HEK293T (cell line): ENCODE measurements at places on chromosomes 3 and 15.

GRCh38 chr3:190444576-190445145 lies 5.0 kb downstream of the TMEM207 start:
- no peak for DNase-seq

DNA sequence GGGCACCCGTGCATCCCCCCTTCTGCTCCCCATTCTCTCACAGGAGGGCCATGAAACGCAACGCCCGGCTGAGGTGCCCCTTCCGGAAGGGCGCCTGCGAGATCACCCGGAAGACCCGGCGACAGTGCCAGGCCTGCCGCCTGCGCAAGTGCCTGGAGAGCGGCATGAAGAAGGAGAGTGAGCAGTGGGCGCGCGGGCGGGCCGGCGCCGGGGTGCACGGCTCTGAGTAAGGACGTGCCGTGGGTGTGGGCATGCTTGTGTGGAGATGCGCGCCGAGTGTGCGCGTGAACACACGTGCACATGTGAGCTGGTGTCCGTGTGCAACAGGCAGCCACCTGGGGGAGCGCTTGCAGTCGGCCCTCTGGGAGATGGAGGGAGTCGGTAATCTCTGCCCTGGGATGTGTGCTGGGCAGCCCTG lies 28.1 kb downstream of the NR1I2 start:
- DNase-seq, result no peak

GRCh38 chr15:60941448-60941847 lies 287.7 kb downstream of the RORA start:
- no peak for DNase-seq

- no peak for DNase-seq
These were observed 13.8 kb downstream of the GRAMD2A start for GRCh38 chr15:72183781-72184164.

DNA sequence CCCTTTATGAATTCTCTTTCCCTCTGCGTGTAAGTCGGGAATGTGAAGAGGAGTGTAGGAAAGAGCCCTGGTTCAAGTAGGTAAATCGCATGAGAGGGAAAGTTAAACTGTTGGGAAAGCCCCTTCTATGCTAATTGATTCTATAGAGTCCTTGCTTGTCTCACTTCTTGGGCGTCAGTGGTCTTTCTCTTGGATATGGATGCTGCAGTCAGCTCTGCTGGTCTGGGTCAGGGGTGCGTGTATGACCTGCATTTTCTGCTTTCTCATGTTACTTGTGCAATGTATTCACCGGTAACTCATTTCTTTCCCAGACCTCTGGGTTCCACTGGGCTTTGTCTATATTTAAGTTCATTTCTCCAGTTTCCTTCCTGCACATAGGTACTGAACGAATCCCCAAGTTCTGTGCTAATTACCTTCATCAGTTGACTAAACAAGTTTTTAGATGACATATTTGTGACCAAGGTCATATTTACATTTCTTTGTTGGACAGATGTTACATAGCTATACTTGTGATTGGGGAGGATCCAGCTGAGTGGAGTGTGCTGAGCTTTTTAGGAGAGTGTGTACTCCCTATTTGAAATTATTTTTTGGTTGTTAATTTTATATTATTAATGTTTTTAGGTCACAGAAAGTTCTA lies 1.4 kb downstream of the SETD5 start:
- DNase-seq, result no peak

GRCh38 chr15:78272316-78272715 lies 8.0 kb downstream of the DNAJA4 start:
- no peak for DNase-seq

GRCh38 chr3:108780235-108780634 lies 23.0 kb upstream of the RETNLB start:
- DNase-seq, result no peak

DNA sequence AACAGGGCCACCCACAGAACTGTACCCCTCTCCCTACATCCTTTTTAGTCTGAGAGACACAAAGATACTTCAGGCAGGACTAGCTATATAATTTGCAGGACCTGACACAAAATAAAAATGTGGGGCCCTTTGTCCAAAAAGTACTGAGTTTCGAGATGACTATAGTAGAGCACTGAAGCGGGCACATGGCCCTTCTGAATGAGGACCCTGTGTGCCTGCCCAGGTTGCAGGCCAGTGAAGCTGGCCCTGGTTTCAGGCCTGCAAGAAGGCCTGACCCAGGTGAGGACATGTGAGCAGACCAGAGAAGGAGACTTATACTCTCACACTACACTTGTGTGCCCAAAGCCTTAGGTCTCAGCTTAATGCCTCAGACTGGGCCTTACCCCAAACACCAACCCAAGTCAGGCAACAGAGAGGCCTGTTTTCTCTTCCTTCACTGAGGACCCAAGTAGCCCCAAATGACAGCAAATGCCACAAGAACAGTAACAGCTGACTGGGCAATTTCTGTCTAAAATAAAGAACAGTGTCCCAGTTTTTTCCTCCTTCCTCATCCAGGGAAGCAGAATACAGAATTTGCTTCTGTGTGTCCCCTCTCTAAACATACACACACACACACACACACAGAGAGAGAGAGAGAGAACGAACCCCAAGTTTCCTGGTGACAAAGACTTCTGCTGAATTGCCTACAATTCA lies 100.9 kb upstream of the ARHGEF3 start:
- DNase-seq, result no peak

- DNase-seq, result no peak
These were observed 137.3 kb upstream of the KBTBD8 start for GRCh38 chr3:66860771-66861170.

GRCh38 chr3:34683851-34684250 lies 885.4 kb downstream of the PDCD6IP start:
- DNase-seq, result peak; percentile 12

DNA sequence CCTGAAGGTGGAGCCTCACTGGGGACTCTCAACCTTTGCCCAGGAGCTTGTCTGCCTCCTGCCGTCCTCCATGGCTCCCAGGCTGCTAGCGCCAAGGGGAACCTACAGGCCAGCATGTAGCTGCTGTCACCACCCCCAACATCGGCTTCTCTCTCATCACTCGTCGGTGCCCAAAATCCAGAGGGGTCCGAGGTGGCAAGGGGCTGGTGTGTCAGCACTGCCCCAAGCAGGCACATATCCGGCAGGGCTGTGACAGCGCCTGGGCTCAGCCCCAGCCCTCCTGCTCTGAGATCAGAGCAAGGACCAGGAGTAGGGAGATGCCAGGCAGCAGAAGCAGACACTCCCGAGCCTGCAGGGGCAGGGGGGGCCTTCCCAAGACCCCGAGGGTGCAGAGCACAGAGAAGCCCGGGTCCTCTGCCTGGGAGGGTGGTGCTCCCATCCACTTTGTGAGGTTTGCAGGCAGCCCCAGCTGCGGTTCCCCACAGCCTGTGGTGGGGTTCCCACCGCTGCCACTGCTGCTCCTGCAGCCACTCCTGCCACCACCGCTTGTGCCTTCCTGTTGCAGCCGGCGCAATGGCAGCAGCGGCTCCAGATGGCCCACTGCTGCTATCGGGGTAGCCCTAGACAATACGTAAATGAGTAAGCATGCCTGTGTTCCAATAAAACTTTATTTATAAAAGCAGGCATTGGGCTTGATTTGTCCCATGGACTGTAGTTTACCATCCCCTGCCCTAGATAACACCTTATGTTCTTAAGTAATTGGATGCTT lies 451.0 kb downstream of the EPHA6 start:
- DNase-seq, result no peak
